ENCODE measurements at places on chromosomes 12 and 14.

DNA sequence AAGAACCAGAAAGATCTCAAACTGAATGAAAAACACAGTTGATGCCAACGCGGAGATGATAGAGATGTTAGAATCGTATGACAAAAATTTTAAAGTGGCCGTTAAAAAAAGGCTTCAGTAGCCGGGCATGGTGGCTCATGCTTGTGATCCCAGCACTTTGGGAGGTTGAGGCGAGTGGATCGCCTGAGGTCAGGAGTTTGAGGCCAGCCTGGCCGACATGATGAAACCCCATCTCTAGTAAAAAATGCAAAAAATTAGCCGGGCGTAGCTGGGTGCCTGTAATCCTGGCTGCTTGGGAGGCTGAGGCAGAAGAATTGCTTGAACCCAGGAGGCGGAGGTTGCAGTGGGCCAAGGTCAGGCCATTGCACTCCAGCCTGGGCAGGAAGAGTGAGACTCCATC lies 5.4 kb upstream of the ACVRL1 start:
- DNase-seq = no peak

GRCh38 chr12:130562716-130563115 lies 153.4 kb downstream of the RIMBP2 start:
- DNase-seq = no peak

GRCh38 chr12:47870175-47870781 lies 34.5 kb downstream of the VDR start:
- no peak for DNase-seq

DNA sequence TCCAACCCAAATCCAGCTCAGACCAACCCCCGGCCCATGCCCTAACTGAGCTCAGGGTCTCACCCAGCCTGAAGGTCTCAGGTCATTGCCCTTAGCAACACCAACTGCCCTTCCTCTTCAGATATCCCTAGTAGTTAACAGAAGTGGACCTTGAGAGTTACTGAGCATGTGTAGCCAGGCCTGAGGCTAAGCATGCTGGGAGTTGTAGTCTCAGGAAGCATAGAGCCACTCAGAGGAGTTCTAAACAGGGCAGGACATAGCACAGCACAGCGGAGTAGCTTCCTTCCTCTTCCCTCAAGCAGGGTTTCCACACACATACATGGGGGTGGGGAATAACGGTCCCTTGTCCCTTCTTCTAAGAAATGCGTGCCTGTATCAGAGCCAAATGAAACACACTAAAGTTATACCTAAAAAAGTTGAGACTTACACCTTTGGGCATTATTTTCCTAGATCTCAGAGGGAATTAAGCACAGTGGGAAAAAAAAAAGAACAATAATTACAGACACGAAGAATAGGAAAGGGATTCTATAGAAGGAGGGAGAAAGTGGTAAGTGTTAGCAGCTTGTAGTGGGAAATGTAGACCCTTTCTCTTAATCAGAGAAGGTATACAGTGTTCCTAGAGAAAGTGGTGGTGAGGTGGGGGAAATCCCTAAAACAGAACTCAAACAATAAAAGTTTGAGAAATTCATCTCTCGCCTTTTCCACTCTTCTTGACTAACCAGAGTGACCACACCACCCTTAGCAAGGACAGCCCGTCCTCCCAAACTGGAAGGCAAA lies 4.4 kb downstream of the KMT2D start:
- DNase-seq = peak; percentile 78

DNA sequence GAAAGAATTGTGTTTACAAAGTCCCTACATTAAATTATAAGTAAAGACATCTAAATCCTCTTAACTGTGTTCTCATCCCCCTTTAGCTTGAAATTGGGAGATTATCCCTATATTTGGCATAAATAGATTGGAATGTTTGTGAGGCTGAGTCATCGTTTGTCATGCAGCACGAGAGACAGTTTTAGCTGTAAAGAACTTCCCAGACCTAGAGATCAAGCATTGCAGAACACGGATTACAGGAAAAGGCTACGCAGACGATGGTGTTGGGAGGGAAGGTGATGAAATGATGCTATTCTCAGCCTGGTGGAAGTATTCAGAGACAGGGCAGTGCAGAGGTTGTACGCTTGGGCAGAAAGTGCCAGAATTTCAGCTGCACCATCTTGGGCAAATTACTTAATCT lies 93.8 kb downstream of the PTPRB start:
- DNase-seq = no peak

- DNase-seq = no peak
Observed at GRCh38 chr12:117047810-117048584, 51.2 kb downstream of the TESC start.

- no peak for DNase-seq
Observed at GRCh38 chr12:68310370-68310769, 21.8 kb downstream of the MDM1 start.

All from CD4-positive, alpha-beta T cell treated with Interleukin-21 for 1 hour (primary cell).